HS-27A (cell line): ENCODE measurements at places on chromosomes 4 and X.

DNA sequence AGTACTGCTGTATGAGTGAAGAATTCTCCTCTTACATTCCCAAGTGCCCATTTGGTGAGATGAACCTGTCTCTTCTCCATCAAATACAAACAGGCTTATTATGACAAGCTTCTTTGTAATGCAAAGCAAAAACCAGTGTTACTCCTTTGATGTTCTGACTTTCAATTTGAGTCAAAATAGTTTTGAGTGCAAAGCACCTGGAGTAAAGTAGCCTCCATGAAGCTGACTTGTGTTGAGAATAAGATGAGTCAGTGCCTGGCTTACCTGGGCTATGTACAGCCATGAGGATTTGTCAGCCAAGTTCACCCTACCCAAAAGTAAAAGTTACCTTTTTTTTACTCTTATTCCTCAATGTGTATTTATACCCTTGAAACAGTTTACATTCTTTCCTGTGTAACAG lies 132.5 kb upstream of the FMR1 start:
- DNase-seq = no peak

- no peak for DNase-seq
These were observed 59.4 kb downstream of the TSC22D3 start for GRCh38 chrX:107716118-107716684.

GRCh38 chrX:142249721-142250120 lies 44.6 kb upstream of the MAGEC2 start:
- no peak for DNase-seq

GRCh38 chrX:47579537-47579936 lies 2.7 kb upstream of the TIMP1 start:
- DNase-seq = no peak

DNA sequence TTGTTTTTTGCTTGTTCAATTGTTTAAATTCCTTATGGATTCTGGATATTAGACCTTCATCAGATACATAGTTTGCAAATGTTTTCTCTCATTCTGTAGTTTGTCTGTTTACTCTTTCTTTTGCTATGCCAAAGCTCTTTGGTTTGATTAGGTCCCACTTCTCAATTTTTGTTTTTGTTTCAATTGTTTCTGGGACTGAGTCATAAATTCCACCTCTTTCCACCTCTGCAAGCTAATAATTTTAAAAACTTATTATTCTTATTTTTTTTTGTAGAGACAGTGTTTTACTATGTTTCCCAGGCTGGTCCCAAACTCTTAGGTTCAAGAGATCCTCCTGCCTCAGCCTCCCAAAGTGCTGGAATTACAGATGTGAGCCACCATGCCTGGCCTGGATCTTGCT lies 226.8 kb upstream of the GPRIN3 start:
- DNase-seq = no peak

- no peak for DNase-seq
These were observed 186.1 kb downstream of the ENOX2 start for GRCh38 chrX:130716781-130717413.

DNA sequence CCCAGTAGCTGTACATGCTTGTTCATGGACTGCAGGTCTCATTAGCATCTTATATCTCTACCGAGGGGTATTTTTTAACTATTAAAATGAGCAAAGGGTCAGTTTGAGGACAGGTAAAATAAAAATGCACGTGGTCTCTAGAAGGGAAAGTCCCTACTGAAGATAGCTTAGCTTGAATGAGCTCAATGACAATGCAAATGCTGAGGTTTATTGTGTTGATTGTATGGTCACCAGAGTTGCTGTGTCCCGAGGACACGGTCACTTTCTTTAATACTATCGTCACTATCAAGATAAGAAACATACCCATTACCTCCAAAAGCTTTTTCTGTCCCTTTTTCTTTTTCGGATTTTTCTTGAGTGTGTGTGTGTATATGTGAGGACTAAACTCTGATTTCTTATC lies 250.5 kb upstream of the PRKX start:
- no peak for DNase-seq

- no peak for DNase-seq
These were observed 923.9 kb upstream of the LCORL start for GRCh38 chr4:18945464-18945863.

DNA sequence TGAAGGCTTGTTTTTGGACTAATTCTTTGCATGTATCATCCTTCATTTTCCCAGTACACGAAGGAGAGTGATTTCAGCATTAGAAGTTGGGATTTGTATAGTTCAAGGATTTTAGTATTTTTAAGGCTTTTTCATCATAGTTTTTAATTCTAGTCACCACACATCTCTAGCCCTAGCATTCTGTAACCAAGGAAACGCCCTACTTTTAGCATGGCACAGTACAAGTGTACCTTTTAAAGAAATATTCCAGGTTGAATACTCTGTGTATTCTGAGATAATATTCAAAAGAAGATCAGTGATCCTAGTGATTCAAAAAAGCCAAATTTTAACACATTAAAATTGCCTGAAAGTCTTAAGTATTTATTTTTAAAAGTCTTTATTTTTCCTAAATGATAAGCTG lies 150.5 kb downstream of the RAP1GDS1 start:
- no peak for DNase-seq

- DNase-seq = no peak
These were observed 28.8 kb upstream of the PLCXD1 start for GRCh38 chrX:252244-252956.

DNA sequence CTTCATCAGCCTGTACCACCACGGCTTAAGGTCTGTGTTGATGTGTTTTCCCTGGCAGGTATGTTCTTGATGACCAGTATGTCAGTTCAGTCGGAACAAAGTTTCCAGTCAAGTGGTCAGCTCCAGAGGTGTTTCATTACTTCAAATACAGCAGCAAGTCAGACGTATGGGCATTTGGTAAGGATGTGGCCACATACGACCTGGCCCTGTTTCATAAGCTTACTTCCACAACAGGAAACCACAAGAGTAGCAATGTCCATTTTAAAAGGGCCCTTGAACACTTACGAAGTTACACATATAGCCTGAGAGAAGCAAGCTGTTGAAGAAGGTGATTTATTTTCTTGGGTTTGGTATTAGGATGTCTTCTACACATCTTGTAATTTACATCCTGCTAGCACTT lies 46.1 kb downstream of the BMX start:
- DNase-seq = no peak

DNA sequence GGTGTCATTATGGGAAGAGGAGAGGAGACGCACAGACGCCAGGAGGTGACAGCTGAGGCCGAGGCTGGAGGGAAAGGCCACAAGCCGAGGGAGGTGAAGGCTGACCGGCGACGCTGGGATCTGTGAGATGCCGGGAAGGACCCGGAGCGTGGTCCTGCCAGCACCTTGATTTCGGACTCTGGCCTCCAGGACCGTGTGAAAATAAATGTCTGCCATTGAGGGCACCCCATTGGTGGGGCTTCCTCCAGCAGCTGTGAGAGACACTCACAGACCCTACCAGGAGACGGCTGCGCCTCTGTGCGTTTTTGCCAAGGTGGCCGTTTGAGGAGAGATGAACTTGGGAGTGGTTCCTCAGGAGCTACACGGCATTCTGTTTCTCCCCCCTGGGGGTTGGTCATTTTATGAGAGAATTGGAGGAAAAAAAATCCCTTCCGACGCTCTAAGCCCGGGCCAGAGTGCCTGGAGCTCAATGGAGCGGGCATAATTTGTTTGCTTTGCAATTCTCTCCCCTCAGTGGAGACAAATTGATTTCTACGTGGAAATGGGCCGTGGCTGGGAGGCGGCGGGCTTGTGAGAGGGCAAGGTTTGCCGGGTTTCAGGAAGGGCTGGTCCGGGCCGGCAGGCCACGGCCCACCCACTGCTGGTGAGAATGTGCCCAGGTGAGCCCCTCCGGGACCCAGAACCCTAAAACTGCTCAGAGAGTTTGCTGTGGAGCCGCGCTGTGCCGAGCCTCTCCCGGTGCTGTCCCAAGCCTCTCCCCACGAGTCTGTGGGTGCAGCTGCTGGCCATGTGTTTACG lies 53.9 kb downstream of the CPZ start:
- no peak for DNase-seq

DNA sequence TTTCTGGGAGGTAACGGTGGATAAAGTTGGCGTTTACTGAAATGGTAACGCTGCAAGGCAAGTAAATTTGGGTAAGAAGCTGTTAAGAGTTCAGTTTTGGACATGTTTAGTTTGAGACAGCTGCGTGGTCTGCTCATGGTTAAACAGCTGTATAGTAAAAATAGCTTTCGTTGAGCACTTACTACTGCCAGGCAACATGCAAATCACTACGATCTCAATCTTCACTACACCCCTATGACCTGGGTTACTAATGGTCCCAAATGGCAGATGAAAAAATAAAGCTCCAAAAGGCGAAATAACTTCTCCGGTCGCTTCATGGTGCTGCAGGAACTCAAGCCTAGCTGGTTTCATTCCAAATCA lies 22.2 kb downstream of the FABP2 start:
- no peak for DNase-seq

DNA sequence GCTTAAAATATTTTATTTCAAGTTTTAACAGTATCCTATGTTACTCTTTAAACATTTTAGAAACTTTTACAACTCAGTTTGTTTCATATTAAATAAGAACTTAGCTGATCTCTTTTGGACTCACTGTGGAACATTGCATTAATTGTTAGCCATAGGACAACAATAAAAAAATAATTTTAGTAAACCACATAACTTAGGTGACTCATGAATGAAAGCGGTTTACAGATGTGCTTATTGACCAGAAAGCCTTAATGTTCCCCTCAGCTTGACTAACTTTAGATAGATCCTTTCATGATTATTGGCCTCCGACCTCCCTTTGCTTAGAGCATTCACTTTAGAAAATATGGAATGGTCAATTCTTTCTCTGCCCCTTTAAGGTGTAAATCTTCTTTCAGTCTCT lies 783.5 kb upstream of the MAGEB2 start:
- DNase-seq = no peak

GRCh38 chr4:59091146-59092142 lies 1981.3 kb upstream of the IGFBP7 start:
- no peak for DNase-seq

- no peak for DNase-seq
These were observed 210.5 kb upstream of the NEIL3 start for GRCh38 chr4:177099211-177099610.

DNA sequence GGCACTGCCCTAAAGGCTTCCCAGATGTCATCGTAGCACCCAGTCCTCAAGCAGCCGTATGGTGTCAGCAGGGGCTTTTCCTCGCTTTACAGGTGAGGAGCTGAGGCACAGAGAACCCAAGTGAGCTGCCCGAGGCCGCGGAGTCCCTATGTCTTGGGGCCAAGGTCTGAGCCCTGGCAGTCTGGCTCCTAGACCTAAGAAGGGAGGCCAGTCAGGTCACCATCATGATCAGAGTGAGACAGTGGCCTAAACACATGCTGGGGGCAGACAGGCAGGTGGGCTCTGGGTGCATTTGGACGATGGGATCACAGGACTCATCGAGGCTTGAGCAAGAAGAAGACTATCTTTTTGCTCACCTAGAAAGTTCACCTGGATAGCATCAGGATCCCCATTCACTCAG lies 94.9 kb downstream of the WFS1 start:
- no peak for DNase-seq

DNA sequence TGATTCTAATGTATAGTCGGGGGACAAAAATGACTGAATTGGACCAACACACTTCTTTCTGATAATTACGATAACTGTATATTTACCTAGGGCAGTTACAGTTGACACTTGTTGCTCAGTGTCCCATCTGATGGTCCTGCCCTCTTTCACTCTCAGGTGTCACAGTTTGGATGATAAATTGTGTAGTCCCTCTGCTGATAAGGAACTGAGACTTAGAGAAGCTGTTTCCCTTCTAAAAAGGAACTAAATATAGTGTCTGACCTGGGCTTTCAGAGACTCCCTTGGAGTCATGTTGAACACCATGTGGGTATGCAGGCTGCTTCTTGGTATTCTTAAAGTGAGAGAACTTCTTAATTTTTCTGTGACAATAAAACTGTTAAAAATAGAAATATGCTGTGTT lies 23.7 kb upstream of the PNPLA4 start:
- DNase-seq = no peak

DNA sequence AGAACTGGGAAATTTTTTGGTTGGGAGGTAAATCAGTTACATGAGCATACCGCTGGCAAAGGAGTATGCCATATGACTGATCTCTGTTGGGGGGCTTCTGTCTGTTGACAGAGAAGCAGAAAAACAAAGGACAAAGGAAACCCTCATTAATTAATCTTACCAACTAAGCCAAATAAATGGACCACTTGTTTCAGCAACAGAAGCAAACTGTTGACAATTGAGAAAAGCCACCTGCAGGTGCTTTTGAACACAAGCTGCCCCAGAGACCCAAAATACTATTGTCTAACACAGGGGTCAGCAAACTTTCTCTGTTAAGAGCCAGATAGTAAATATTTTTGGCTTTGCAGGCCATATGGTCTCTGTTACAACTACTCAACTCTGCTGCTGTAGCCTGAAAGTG lies 7.0 kb upstream of the FRYL start:
- no peak for DNase-seq

GRCh38 chr4:189046642-189047041 lies 894.0 kb upstream of the FRG1 start:
- no peak for DNase-seq

DNA sequence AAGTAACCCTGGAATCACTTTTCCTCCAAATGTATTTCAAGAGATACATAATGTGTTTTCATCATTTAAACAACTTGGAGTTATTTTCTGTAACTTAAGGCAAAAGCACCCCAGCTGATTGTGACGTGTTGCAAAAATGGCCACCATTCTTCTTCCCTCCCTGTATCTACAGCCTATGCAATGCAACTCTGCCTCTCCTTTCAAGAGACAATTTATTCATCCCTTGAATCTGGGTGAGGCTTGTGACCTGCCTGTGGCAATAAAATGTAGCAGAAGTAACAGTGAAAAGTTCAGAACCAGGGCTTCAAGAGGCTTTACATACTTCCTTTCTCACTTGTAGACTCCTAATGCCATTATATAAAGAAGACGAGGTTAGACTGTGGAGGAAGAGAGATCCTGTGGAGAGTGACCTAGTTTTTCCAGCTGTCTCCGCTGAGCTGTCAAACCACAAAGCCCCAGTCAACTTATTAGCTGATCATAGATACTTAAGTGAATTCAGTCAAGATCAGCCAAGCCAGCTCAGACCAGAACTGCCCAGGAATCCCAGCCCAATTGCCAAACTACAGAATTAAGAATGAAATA lies 81.0 kb upstream of the KLF3 start:
- DNase-seq = no peak

GRCh38 chr4:1192493-1193205 lies 20.3 kb upstream of the SPON2 start:
- no peak for DNase-seq
